ENCODE measurements at places on chromosomes 3 and 15. TPM values are rescaled to one million over a fixed set of nuclear protein-coding genes. Genes with fewer than 3 reads are reported as not detected.

Gene GLDN
- 0.99 TPM for total RNA-seq

Gene CHCHD4
- total RNA-seq = 8.5 TPM

Gene KNL1
- total RNA-seq = 13.7 TPM

Gene ARHGAP11A
- total RNA-seq = 8.3 TPM

Gene SPCS1
- 57.9 TPM for total RNA-seq

Data from metanephros (tissue), 2 donors.